ENCODE measurements at places on chromosomes 3 and 15.

DNA sequence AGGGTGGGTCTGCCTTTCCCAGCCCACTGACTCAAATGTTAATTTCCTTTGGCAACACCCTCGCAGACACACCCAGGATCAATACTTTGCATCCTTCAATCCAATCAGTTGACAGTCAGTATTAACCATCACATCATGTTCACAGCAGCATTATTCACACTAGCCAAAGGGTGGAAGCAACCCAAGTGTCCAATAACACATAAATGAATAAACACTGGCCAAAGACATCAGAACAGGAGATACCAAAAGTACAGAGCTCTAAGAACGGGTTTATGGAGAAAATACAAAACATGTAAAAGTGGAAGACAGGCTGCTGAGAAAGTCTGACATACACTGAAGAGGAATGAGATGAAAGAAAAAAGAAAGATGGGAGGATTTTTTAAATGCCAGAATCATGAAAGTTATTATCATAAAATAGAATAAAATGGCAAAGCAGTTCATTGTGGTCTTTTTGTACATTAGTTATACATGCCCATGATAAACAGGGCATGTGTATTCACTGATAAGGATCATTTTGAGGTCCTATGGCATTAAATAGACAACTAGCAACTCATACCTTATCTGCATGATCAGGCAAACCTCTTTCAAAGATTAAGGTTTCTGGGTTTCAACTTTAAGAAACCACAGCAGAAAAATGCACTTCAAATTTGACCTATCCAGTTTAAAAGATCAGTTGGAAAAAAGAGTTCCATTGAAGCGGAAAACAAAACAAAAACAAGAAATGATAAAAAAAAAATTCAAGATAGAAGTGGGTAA lies 22.9 kb downstream of the DNAAF4 start:
- no peak for DNase-seq

DNA sequence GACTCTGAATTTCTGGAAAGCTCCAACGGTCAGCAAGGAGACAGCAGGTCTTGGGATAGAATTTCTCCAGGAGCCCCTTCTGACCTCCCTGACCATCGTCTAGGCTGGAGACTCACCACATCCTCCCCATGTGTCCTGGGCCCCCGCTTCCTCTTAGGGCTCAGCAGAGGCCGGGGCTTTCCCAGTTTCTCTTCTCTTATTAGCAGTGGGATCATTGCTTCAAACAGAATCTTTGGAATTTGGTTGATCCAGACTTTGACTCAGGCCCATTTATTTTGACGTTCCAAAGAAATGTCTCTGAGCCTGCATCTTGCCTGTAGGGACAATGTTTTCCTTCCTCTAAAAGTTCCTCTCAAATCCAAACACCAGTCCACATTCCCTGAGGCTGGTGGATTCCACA lies 38.4 kb upstream of the SLC6A6 start:
- DNase-seq = no peak

GRCh38 chr3:159828542-159828943 lies 160.1 kb upstream of the IL12A start:
- no peak for DNase-seq

GRCh38 chr3:155420406-155420805 lies 126.9 kb upstream of the STRIT1 start:
- no peak for DNase-seq

DNA sequence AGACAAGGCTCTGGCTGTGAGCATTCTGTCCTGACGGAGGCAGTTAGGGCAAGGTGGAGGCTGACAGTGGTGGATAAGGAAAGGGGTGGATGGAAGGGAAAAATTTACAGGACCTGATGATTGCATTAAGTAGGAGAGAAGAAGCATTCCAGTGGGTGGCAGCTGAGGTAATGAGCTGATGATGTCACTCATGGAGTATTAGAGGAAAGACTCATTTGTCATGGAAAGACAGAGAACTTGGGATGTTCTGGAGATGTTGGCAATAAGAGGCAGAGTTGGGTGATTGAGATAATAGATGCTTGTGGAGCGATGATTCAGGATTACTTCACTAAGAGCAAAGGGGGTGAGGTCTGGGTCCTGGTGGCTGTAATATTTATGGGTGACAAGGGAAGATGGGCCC lies 63.6 kb upstream of the SCN5A start:
- no peak for DNase-seq

DNA sequence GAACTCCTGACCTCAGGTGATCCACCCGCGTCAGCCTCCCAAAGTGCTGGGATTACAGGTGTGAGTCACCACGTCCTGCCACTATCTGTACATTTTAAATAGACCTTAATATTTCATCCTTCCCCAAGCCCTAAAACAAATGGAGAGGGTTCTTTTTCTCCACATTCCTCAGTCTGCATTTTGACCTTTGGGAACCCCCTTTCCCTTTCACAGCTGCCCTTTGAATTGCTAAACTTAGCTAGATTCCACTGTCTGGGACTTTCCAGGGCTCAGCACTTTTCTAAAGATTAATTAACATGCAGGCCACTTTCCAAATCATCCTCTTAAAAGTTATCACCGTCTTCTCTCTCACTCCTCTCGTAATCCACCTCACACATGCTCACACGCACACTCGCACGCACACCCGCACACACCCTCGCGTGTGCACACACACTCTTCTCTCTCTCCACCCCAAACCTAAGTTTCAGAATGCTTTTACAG lies 124.2 kb downstream of the TMCO5A start:
- DNase-seq = no peak

Measured in GF-D8 (cell line).